ENCODE measurements at places on chromosomes 3 and 15.

DNA sequence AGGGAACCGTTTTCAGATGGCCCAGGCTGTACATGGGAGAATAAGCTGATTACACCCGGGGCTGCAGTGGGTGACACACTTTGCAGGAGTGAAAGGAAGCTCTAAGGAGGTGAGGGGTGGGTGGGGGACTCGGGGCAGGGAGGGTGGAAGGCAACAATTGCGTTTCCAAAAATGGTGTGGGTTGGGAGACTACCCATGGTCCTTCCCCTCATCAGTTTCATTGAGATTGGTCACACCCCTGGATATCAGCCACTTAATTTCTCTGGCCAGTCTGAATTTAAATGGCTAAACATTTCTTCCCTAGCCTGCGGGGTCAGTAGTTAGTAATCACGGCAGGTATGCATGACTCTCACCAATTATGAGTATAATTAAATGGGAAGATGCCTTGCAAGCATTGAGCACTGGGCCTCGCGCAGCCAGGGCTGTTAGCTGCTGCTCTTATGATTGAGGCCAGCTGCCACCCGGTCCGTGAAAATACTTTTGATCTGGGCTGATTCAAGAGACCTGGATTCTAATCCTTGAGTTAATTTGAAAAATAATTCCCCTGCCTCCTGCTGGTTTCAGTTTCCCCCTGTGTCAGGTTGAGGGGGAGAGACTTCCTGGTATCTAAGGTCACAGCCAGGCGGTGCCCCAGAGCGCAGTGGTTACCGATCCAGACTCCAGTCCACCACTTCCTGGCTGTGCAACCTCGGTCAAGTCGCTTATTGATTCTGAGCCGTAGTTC, 23.3 kb downstream of the SLC6A6 start:
- no peak for DNase-seq

GRCh38 chr3:114572364-114573062, 278.7 kb downstream of the TIGIT start:
- DNase-seq, result no peak

GRCh38 chr3:83968356-83968755, 990.4 kb upstream of the CADM2 start:
- DNase-seq, result no peak

DNA sequence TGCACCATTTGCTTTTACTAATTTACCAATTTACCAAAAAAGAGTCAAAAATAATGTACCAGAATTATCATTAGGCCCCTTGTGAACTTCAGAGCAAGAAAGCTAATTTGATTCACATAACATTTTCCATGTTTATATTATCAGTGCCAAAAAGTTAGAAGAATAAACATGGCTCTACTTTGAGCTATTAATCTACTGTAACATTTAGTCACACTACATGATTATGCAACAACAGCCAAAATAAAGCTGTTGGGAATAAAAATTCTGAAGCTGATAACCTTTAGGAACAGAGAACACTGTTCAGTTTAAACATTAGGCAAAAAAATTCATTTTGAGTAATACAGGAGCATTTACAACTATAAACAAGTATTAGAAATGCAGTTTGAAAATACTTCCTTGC, 63.6 kb downstream of the PROS1 start:
- no peak for DNase-seq

DNA sequence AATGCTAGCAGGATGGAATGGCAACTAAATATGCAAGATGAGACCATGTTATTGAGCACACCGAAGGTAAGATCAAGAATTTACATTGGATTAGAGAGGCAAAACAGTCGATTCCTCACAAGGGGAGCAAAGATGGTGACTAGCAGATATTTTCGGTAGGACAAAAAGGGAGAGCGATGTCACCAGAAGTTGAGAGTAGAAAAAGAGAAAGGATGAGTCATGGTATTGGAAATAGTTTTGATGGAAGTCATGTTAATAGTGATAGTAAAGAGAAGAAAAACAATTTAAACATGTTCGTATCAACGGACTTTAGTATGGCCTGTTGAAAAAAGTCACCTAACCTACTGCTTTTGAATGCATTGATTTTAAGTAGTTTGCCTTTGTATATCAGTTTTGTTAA, 55.0 kb downstream of the UBE2E2 start:
- DNase-seq, result peak; percentile 75

GRCh38 chr3:115375362-115375761, 228.3 kb upstream of the ZBTB20 start:
- no peak for DNase-seq

DNA sequence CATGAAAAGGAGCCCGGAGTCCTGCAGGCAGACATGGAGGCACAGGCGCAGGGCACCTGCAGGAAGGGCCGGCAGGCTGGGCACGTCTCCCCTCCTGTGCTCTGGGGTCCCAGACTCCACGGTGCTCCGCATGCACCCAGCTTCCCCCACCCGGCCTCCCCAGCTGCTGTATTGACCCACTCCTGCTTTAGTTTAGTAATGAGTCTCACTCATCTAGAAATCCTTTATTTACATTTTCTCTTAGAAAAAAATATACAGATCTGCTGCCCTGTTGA, 8.5 kb downstream of the MESP2 start:
- DNase-seq, result no peak

- DNase-seq, result no peak
These were observed 35.5 kb upstream of the ST3GAL6 start for GRCh38 chr3:98727638-98728037.

GRCh38 chr3:100104817-100105413, 9.4 kb downstream of the FILIP1L start:
- peak; percentile 53 for DNase-seq

DNA sequence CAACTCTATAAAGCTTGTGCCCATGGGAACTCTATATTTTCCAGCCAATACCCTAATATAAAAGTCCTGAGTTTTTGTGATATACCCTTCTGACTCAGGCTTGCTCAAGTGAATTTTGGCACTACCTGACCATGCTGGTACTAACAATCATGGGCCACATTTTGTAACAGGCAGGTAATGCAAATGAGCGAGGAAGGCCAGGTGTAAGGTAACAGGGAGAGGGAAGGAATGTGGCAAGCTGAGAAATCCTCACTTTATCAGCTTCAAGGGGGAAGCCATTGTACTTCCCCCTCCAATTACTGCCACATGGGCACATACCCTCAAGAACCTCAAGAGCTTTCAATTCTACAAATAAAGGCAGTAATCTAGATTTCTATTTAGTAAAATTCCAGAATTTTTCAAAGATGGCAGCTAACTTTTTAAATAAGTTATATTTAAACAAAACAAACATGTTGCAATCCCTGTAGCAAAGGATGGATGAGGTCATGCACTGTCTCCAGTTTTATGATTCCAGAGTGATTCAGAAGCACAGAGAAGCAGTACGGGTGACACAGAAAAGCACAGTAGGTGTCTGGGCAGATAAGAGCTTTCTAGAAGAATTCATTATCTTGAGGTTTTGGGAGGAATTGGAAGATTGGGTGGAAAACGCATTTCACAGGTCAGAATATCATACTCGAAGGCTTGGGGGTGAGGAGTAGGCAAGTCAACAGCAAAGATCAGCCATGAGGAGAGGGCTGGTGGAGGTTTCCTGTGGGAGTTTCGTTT, 87.6 kb downstream of the FOXP1 start:
- peak; percentile 96 for DNase-seq

DNA sequence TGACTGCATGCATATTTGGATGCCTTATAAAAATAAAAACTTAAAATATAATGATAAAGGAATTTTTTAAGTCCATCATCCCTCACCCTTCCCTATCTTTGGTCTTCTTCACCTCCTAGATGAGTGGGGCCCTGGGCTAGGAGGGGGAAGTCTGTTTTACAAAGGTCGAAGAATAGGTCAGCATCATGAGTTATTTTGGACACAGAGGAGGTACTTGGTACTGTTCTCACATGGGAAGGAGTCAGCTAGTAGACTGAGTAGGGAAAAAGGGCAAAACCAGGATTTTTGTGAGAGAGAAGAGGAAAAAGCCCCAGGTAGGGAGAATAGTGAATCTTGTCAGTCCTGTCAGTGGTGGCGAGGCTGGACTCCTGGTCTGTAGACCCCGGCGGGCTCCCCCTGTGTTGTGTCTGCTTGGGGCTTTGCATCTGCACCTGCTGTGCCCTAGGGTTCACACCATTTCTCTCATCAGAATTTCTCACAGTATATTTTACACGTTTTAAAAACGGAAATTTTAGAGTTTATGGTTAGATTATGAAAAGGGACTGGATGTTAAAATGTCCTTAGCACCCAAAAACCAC, 17.2 kb downstream of the GCSAM start:
- no peak for DNase-seq

DNA sequence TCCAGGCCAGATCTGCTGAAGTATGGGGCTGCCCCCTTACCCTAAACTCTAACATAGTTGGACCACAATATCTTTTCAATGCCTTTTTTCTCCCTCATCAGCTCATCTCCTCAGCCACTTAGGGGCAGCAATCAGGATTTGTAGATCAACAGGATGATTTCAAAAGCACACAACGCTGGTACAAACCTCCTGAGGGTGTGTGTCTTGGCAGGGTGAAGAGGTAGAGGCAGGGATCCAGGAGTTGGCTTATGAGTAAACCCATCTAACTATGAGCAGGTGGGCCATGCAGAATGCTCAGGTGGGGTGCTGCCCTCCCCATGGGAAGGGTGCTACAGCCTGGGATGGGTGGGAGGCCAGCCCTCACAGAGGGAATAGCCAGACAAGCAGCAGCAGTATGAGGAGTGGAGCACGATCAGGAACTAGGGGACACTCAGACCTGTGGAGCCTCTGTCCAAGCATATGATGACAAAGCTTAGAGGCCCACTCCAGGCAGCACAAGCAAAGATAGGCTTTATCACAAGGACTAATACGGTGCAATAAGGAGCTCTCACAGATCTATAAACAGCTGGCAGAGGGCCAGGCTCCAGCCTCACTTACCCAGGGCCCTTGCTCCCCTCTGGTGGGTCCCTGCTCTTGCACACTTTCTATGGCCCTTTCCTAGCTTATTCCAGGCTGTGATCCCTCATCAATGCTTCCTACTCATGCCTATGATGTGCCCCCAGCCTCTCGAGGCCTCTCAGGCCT, 32.2 kb downstream of the IL20RB start:
- DNase-seq, result no peak

DNA sequence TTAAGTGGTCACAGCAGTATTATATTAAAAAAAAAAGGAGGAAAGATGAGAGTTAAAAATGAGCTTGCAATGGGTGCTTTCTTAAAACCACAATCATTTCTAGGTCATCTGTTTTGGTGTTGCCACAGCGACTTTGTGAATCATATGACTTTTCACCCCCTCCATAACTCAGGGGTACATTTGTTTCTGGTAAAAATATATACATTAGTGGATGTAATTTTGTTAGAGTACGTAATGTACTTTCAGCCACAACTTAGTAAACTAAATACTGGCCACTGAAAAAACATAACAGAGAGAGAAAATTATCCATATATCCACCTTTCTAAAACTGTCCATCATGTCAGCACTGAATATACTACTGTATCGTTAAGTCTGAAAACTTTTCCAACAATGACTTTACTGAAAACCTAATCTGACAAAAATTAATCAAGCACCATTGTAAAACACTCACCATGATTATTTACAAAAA, 3.4 kb downstream of the ANKRD28 start:
- DNase-seq, result peak; percentile 68

DNA sequence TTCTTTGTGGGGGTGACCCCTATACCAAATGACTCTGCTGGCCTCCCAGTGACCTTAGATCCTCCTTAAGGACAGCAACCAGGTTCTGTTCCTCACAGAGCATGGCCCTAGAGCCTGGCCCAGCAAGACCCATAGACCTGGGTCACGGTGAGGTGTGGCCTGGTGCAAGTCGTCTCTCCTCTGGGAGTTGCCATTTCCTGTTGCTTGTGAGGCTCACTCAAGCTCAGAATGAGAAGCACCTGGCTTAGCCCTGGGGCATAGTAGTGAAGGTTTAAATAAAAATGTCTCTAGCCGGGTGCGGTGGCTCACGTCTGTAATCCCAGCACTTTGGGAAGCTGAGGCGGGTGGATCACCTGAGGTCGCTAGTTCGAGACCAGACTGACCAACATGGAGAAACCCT, 131.3 kb downstream of the SMAD6 start:
- DNase-seq, result no peak

- no peak for DNase-seq
These were observed 72.8 kb upstream of the ZNF280D start for GRCh38 chr15:56806148-56806536.

DNA sequence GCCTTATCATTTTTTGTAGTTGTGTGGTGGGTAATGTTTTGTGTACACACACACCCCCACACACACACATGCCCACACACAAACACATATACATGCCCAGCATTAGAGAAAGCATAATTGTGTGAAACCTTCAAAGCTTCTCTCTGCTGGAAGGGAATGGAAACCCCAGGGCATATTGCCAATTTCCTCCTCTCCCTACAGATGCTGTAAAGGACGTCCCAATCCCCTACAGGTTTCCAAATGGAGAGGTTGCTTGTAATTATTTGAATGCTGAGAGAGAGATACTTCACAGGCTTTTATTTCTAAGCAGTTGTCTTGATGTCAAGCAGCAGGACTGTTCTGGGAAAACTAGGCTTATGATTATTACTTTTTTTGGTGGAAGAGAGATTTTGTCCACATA, 23.0 kb upstream of the CCK start:
- DNase-seq, result no peak

GRCh38 chr3:126766653-126767052, 62.6 kb downstream of the CHCHD6 start:
- no peak for DNase-seq

DNA sequence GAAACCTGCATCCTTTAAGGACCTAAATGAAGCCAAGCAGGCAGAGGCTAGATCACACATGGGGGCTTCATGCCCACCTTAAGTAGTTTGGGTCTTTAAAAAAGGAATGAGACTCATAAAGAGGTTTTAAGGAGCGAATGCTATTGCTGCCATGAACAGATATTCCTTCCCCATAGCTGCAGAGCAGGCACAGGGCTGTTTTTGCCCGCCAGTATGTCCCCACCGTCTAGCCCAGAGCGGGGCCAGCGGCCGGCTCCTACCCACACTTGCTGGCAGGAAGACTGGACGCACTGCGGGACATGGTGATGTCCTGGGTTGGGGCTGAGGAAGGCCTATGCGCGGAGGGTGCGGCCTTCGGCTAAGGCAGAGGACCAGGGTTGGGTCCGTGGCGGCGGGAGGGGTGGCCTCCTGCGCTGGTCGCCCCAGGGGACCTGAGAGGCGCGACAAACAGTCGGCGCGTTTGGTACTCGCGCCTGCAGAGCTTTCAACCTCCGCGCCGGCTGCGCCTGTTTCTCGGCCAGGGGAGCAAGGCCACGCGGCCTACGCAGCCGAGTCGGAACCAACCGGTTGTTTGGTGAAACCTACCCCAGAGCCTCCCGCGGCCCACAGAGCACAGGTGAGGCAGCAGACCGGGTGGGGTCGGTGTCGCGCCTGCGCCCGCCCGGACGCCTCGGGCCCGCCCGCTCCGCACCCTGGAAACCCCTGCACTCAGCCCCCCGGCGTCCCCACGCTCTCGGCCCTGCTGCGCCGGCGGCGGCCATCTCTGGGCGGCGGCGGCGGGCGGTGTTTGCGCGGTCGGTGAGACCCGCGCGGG, at the start of gene FAIM:
FAIM (plus strand) TSS at position 450 of the 814 bp plus-strand sequence. CDS start 10,956 bp downstream, outside the sequence.
- DNase-seq, result peak; percentile 71

DNA sequence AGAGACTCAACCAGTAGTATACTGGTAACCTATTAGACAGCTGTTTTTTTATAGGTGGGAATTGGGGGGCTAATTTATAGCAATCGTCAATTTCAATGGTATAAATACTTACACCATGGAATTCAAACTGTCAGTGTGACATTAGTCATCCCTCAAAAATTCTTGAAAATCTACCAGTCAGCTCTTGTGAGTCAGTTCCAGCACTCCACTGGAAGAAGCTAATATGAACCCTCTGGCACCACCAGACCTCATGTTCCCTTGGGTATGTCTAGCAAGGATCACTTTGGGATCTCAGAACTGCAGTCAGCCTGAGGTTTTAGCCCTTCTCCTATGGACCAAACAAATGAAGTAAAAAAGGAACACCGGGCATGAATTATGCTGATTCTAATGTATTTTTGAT, 11.8 kb upstream of the UACA start:
- DNase-seq, result peak; percentile 97

GRCh38 chr3:94036909-94037507, 8.6 kb upstream of the STX19 start:
- peak; percentile 57 for DNase-seq
